Progenitor cell of endocrine pancreas (in vitro differentiated cells): ENCODE measurements at places on chromosomes 12 and 14. TPM values are rescaled to one million over a fixed set of nuclear protein-coding genes. Genes with fewer than 3 reads are reported as not detected.

- H3K4me1 ChIP-seq, result peaks cover 2% of the 10 kb centered on the region
- no peak for DNase-seq
- peaks cover 7% of the 10 kb centered on the region for H3K36me3 ChIP-seq
- no peaks in the 10 kb centered on the region for H3K27me3 ChIP-seq
- no peak overlapping the region for H3K27ac ChIP-seq
Measured at GRCh38 chr12:51643951-51644350, 52.9 kb downstream of the SCN8A start.

The CD163L1 gene
- 1.1 TPM in 2 replicates for total RNA-seq

The CDC42BPB gene
- total RNA-seq, result 104 and 105 TPM in 2 replicates

The CISTR gene
- total RNA-seq, result 0.58 TPM in 1 of 2 replicates, not detected in the other

DNA sequence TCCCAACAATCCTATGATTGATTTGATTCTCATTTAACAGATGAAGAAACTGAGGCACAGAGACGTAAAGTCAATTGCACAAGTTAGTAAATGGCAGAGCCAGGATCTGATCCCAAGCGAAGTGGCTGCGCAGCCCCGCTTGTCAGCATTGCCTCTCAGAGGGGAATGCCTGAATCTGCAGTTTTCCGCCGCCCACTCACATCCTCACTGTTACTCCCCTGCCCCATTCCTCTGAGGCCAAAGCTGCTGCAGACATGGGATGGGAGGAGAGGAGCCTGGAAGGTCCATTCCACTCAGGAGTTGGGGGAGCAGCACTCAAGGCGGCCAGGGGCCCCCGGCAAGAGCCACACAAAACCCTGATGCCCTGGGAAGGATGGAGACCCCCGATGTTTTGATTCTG, 1.0 kb downstream of the NRIP2 start:
- H3K27me3 ChIP-seq, result peaks cover 13% of the 10 kb centered on the region
- no peak for DNase-seq
- peaks cover 18% of the 10 kb centered on the region for H3K36me3 ChIP-seq
- H3K4me3 ChIP-seq, result no peak overlapping the region
- H3K27ac ChIP-seq, result no peak overlapping the region

DNA sequence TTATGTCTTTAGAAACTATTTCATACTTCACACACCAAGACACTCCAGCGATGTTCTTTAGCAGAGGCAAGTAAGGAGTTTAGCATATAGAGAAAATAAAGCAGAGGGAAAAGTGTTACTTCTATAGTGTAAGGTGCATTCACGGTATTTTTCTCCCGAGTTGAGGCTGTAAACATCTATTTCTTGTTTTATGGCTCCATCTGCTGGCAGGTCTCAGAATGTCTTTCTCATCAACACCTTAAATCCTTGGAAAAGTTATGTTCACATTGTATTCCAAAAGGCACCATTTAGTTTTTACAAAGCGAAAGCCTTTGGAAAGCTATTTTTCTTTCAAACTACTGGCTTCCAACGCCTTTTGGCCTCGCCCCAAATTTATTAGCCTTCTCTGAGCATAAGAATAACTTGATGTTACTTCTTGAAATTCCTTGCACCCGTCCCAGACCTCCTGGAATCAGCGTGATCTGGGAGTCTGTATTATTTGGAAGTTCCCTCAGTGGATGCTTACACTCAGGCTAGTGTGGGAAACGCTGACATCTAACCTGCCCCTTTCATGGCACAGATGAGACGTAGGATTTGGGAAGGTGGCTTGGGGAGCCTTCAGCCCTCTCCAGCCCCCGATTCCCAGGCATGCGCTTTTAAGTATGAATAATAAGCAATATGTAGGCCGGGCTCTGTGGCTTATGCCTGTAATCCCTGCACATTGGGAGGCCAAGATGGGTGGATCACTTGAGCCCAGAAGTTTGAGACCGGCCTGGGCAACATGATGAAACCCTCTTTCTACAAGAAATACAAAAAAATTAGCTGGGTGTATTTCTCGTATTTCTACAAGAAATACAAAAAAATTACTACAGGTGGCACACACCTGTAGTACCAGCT, 1.9 kb upstream of the PIWIL1 start:
- H3K27me3 ChIP-seq, result peaks cover 64% of the 10 kb centered on the region
- no peaks in the 10 kb centered on the region for H3K36me3 ChIP-seq
- H3K4me1 ChIP-seq, result no peaks in the 10 kb centered on the region
- no peak overlapping the region for H3K27ac ChIP-seq
- H3K4me3 ChIP-seq, result no peak overlapping the region

The C1R gene
- 10.2 and 10.3 TPM in 2 replicates for total RNA-seq

The B4GALNT3 gene
- total RNA-seq, result 58.3 and 67.0 TPM in 2 replicates

The C12orf42 gene
- 0.29 TPM in 1 of 2 replicates, not detected in the other for total RNA-seq

DNA sequence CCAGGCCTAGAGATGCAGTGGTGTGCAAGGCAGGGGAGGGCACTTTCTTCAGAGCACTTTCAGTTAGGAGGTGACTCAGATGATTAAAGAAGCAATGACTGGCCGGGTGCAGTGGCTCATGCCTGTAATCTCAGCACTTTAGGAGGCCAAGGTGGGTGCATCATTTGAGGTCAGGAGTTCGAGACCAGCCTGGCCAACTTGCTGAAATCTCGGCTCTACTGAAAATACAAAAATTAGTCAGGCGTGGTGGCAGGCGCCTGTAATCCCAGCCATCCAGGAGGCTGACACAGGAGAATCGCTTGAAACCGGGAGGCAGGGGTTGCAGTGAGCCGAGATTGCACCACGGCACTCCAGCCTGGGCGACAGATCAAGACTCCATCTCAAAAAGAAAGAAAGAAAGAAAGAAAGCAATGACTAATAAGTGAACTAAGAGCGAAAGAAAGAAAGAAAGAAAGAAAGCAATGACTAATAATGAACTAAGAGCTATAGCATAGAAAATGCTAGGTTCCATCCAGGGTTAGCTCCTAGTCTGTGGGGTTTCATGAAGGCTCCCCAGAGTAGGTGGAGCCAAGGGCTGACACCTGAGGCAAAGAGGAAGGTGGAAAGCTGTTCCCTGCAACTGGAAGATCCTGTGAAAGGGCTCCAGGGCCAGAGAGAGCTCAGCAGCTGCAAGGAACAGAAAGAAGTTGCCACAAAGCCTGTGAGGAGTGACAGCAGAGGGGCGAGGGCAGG, 334.5 kb downstream of the CACNA1C start:
- peaks cover 27% of the 10 kb centered on the region for H3K27me3 ChIP-seq
- DNase-seq, result no peak
- no peaks in the 10 kb centered on the region for H3K4me1 ChIP-seq
- H3K27ac ChIP-seq, result no peak overlapping the region

DNA sequence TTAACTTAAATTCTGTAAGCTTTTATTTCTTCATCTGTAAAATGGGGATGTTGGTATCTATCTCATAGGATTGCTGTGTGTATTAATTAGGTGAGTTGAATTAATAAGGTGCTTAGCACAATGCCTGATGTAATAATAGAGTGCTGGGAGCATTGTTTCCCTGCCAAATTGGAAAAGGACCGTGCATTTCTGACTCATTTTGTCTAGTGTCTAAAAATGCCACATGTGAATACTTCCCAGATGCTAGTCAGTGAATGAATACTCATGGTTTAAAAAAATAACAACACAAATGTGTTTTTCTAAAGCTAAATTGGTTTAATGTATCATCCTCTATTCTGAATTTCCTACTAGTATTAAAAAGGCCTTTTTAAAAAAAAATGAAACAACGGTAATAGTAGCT, 45.4 kb upstream of the NEDD1 start:
- H3K27me3 ChIP-seq, result no peaks in the 10 kb centered on the region
- no peak overlapping the region for H3K27ac ChIP-seq
- no peaks in the 10 kb centered on the region for H3K36me3 ChIP-seq
- H3K4me1 ChIP-seq, result peaks cover 6% of the 10 kb centered on the region

- no peaks in the 10 kb centered on the region for H3K27me3 ChIP-seq
- no peaks in the 10 kb centered on the region for H3K4me1 ChIP-seq
- H3K27ac ChIP-seq, result no peak overlapping the region
- no peak overlapping the region for H3K4me3 ChIP-seq
Measured at GRCh38 chr12:34394211-34395055, 372.1 kb downstream of the ALG10 start.

The CLEC9A gene
- total RNA-seq, result not detected in 2 replicates

DNA sequence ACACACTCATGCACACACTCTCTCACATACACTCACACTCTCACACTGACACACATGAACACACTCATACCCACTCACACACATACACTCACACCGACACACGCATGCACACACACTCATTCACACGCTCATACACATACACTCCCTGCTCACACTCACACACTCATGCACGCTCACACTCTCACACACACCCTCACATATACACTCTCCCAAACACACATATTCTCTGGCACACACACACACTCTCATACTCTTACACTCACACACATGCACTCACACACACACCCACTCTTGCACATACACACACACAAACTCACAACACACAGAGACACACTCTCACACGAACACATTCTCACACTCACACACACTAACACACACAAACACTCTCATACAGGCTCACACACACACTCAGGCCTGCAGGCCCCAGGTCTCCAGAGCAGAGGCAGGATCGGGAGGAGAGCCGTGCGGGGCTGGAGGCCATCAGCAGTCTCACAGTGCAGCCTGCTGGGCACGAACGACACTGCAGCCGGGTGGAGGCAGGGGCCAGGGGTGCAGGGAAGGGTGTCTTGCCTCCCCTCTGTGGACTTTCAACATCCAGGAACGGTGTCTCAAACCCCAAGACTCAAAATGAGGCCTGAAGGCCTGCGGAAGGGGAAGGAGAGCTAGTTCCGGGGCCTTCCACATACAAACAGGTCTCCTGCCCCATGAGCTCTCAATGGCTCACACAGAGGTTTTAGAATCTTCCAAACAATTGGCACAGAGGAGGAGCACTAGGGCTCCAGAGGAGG, 148.7 kb downstream of the ANO2 start:
- H3K27me3 ChIP-seq, result peaks cover 40% of the 10 kb centered on the region
- no peak overlapping the region for H3K4me3 ChIP-seq
- no peak overlapping the region for H3K27ac ChIP-seq
- no peaks in the 10 kb centered on the region for H3K36me3 ChIP-seq
- H3K4me1 ChIP-seq, result no peaks in the 10 kb centered on the region

The EML1 gene
- 34.9 and 42.6 TPM in 2 replicates for total RNA-seq

DNA sequence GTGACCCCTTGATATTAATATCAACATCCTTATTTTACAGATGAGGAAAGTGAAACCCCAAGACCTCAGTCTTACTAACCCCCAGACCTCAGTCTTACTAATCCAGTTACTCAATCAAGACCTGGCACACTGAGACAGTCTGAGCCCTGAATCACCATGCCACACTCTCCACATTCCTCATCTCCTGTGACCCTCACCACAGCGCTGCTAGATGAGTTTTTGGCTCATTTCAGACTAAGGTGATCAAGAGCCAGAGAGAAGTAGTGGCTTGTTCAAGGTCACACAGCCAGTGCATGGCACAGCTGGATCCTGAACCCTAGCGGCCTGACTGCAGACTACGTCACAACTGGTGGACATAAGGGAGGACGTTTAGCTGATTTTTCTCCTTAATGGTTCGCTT, 579.2 kb downstream of the BCL11B start:
- no peak overlapping the region for H3K4me3 ChIP-seq
- DNase-seq, result no peak
- H3K4me1 ChIP-seq, result no peaks in the 10 kb centered on the region
- H3K27me3 ChIP-seq, result peaks cover 37% of the 10 kb centered on the region
- H3K36me3 ChIP-seq, result no peaks in the 10 kb centered on the region

DNA sequence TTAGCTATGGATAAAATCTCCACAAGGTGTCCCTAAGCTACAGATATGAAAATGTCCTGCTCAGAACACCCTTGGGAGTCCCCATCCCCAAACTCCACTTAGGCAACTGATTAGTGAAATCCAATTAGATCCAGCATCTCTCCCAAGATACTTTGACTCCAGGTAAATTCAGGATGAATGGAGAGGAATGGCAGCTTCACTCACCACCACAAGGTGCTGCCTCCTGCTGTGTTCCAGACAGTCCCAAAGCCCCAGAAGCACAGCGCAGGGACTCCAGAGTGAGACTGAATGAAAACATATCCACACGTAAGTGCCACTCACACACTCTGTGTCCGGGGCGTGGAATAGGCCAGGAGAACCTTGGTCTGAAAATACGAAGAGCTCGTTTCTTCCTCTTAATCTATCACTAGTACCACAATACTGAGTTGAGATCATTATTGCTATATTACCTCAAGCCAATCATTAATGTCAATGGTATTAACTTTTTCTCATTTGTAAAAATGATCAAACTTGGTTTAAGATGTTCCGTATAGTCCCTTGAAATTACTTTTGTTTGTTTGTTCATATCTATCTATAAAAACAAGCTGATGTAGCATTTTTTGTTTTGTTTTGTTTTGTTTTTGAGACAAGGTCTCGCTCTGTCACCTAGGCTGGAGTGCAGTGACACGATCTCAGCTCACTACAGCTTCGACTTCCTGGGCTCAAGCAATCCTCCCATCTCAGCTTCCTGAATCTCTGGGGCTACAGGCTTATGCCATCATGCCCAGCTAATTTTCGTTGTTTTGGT, 70.0 kb upstream of the BICD1 start:
- no peak overlapping the region for H3K4me3 ChIP-seq
- peak overlapping the region; percentile 46 for H3K27ac ChIP-seq
- no peak for DNase-seq
- no peaks in the 10 kb centered on the region for H3K27me3 ChIP-seq
- peaks cover 31% of the 10 kb centered on the region for H3K4me1 ChIP-seq

The ANO2 gene
- total RNA-seq, result 2.8 and 3.5 TPM in 2 replicates
